Cardiac muscle cell (in vitro differentiated cells and primary cell): ENCODE measurements at places on chromosomes 6 and 20.

DNA sequence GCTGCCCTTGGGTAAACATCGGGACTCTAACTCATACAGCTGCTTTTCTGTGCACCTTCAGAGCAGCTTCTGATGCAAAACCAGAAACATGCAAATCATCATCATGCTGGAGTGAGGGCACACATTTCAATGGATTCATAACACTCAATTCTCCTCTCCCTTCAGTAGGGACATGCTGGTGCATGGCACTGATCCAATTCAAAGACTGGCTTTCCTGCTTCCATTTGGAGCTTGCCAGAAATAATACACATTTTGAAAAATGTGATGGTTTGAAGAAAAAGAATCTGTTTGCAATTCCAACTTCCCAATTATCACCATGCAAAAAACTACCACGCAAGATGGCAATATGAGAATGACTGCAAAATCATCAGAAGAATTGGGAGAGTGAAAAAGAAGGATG lies 65.2 kb upstream of the PDE10A start:
- no peaks in the 10 kb centered on the region for H3K36me3 ChIP-seq
- peaks cover 6% of the 10 kb centered on the region for H3K27me3 ChIP-seq
- no peaks in the 10 kb centered on the region for H3K4me1 ChIP-seq
- DNase-seq: no peak
- no peak overlapping the region for H3K4me3 ChIP-seq

DNA sequence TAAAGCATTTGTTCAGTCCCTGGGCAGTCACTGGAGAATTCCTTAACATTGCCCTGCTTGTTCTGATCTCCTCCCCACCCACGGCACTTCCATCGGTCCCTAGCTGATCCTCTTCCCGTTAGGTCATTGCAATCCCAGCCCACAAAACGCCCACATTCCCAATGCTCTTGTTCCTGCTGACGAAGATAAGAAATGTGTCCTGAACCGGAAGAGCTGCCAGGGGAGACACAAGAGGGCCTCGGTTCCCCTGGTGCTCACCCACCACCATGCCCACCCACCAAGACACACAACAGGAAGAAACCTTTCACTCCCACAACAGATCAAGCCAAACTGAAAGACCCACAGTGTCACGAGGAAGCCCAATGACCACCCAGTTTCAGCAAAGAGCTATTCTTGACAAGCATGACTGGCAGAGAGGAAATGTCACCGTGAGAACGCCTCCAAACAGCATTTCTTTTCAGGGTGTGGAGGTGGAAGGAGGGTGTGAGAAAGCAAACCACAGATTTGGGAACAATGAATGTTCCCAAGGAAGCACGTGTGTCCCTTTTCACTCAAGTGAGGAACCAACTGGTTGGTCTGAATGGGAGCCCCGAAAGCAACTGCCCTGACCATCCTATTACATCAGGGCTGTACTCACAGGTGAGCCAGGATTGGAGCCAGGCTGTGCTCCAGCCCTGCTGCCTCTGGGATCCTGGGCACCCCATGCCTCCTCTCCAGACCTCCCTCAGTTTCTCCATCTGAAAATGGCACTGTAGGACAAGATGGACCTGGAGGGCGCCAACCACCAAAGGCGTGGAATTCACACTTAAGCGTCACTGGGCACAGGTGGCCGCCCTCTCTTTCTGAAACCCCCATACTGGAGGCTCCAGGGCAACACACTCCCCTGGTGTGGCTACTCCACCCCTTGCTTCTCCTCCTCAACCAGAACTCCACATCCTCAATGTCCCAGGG lies 97.5 kb downstream of the ZMYND8 start:
- H3K4me1 ChIP-seq: peaks cover 16% of the 10 kb centered on the region
- H3K36me3 ChIP-seq: peaks cover 24% of the 10 kb centered on the region
- H3K27me3 ChIP-seq: no peaks in the 10 kb centered on the region
- DNase-seq: no peak

- no peaks in the 10 kb centered on the region for H3K36me3 ChIP-seq
- no peaks in the 10 kb centered on the region for H3K4me1 ChIP-seq
- H3K27ac ChIP-seq: no peak overlapping the region
Measured at GRCh38 chr6:88494401-88495140, 328.4 kb upstream of the CNR1 start.

DNA sequence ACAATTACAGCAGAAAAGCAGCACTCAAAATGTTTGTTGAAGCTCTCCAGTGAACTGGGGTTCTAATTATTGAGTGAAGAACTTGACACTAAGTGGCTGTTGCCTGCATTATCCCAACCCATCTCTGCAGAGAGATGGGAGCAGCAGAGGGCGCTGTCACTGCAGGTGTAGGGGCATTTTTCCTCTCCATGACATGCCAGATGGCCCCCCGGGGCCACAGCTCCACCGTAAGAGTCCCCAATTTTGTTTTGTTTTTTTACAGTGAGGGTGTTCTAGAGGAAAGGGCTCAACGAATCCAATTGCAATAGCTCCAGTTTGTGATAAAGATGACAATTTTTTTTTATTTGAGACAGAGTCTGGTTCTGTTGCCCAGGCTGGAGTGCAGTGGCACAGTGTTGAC lies 1.9 kb upstream of the FUCA2 start:
- H3K27me3 ChIP-seq: no peaks in the 10 kb centered on the region
- no peak overlapping the region for H3K27ac ChIP-seq
- no peak for DNase-seq
- H3K36me3 ChIP-seq: no peaks in the 10 kb centered on the region
- peaks cover 4% of the 10 kb centered on the region for H3K4me1 ChIP-seq

- DNase-seq: no peak
- H3K27me3 ChIP-seq: no peaks in the 10 kb centered on the region
- no peak overlapping the region for H3K4me3 ChIP-seq
- no peaks in the 10 kb centered on the region for H3K36me3 ChIP-seq
- H3K27ac ChIP-seq: no peak overlapping the region
Measured at GRCh38 chr6:43740961-43741764, 28.8 kb upstream of the VEGFA start.

DNA sequence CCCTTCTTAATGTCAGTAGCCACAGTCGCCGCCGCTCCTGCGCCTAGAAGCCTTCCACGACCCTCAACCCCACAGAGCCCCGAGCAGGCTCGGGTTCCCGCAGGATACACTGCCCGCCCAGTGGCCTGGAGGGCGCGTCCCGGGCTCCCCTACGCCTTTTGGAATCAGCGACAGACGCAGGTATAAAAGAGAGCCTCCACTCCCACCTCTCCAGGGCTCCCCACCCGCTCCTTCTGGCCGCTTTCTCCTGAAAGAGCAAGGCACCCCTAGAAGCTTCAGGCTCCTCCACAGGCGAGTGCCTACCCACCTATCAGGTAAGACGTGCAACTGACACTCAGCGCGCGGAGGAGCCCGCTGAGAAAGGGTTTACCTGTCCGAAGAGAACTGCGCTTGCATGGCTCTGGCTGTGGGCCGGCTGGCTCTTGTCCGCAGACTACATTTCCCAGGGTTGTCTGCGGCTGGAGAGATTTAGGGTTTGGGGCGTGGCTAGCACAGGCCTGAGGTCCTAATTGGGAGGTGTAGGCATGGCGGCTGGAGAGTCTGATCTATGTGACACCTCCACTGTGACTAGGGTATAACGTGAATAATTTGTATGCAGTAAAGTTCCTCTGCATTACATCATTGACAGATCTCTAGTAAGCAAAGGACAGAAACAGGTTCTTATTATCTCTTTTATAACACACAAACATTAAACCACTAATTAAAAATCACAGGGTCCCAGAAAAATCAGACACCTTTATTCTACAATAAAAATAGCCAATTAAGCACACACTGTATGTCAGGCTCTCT lies 13.5 kb upstream of the ZNF391 start:
- peak overlapping the region; percentile 76 for H3K4me3 ChIP-seq
- no peaks in the 10 kb centered on the region for H3K27me3 ChIP-seq
- H3K36me3 ChIP-seq: no peaks in the 10 kb centered on the region
- DNase-seq: peak; percentile 80
- H3K27ac ChIP-seq: peak overlapping the region; percentile 3
- no peaks in the 10 kb centered on the region for H3K4me1 ChIP-seq

- peak; percentile 36 for DNase-seq
- no peaks in the 10 kb centered on the region for H3K4me1 ChIP-seq
- H3K27ac ChIP-seq: no peak overlapping the region
- no peaks in the 10 kb centered on the region for H3K36me3 ChIP-seq
Measured at GRCh38 chr6:138601128-138601527, 101.8 kb upstream of the NHSL1 start.

GRCh38 chr6:162014069-162014811 lies 713.3 kb downstream of the PRKN start:
- H3K27ac ChIP-seq: no peak overlapping the region
- DNase-seq: no peak
- H3K4me3 ChIP-seq: no peak overlapping the region
- H3K36me3 ChIP-seq: no peaks in the 10 kb centered on the region

- no peak for DNase-seq
- no peaks in the 10 kb centered on the region for H3K27me3 ChIP-seq
- no peaks in the 10 kb centered on the region for H3K36me3 ChIP-seq
- H3K4me3 ChIP-seq: no peak overlapping the region
- H3K27ac ChIP-seq: no peak overlapping the region
Measured at GRCh38 chr6:120410586-120410985, 923.7 kb downstream of the TBC1D32 start.

GRCh38 chr6:47149554-47149953 lies 107.4 kb upstream of the ADGRF1 start:
- H3K27me3 ChIP-seq: no peaks in the 10 kb centered on the region
- H3K27ac ChIP-seq: no peak overlapping the region
- no peaks in the 10 kb centered on the region for H3K4me1 ChIP-seq
- H3K4me3 ChIP-seq: no peak overlapping the region

DNA sequence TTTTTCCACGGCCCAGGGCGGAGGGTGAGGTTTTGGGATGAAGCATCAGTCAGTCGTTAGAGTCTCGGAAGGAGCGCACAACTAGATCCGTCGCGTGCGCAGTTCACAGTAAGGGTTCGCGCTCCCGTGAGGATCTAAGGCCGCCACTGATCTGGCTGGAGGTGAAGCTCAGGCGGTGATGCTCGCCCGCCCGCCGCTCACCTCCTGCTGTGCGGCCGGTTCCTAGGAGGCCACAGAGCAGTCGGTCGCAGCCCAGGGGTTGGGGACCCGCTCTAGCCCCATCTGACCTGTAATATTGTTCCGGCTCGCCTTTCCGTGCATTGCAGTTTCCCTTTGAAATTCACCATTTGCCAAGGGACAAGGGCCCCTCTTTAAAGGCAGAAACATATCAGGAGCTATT lies 244.7 kb downstream of the TFAP2C start:
- no peak overlapping the region for H3K4me3 ChIP-seq
- no peaks in the 10 kb centered on the region for H3K27me3 ChIP-seq
- DNase-seq: no peak
- H3K36me3 ChIP-seq: no peaks in the 10 kb centered on the region

DNA sequence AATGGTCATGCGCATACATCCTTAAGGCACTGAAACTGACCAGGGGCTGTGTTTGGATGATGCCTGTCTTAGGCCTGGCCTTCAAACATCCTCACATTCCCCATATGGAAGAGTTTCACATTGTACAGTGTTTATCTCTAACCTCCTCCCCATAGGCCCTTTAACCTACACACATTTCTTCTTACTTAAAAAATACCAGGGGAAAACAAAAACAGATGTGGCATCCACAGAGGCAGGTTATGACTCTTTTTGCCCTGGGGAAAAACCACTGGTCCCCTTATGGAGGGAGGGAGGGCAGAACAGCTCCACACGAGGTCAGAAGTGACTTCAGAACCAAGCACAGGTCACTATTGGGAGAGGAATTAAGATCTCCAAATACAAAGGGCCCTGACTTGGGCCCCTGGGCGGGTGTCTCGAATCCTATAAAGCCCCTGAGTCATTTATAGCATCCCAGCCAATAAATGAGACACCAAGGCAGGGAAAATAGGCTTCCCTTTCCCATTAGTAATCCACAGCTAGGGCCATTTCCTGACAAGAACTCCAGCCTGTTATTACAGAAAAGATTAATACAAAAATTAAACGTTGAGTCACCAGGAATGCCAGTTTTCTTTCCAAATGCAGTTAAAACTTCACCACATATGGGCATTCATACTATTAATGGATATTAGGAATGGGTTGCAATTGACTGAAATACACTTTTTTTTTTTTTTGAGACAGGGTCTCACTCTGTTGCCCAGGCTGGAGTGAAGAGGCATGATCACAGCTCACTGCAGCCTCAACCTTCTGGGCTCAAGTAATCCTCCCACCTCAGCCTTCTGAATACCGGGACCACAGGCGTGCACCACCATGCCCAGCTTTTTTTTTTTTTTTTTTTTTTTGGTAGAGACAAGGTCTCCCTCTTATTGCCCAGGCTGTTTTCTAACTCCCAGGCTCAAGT lies 107.2 kb downstream of the ATP9A start:
- no peaks in the 10 kb centered on the region for H3K4me1 ChIP-seq
- DNase-seq: no peak
- H3K27me3 ChIP-seq: no peaks in the 10 kb centered on the region
- no peak overlapping the region for H3K27ac ChIP-seq
- peaks cover under 1% of the 10 kb centered on the region for H3K36me3 ChIP-seq

DNA sequence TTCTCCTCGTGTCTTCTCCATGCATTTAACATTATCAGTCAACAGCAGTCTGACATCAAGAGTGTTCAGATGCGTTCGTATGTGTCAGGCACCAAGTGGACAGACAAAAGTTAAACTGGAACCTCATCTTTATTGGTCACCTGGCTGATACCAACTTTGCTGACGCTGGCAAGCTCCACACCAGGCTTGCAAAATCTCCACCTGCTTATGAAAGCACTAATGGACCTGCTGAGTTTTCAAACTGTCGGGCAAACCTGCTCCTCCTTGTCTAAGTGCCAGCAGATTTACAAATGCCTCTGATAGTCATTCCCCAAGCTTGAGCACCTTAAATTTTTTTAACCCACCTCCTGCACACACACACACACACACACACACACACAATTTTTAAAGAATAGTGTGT lies 27.9 kb upstream of the DSP start:
- DNase-seq: no peak
- H3K4me3 ChIP-seq: no peak overlapping the region
- H3K36me3 ChIP-seq: no peaks in the 10 kb centered on the region
- H3K4me1 ChIP-seq: no peaks in the 10 kb centered on the region
- H3K27me3 ChIP-seq: no peaks in the 10 kb centered on the region
- H3K27ac ChIP-seq: no peak overlapping the region

GRCh38 chr6:391559-392440 lies at the start of gene IRF4:
IRF4 (plus strand) TSS chr6:391752; CDS start chr6:393153, 1,401 bp downstream.
- H3K27me3 ChIP-seq: peaks cover 99% of the 10 kb centered on the region
- peak within 1 kb of the TSS; percentile 16 for H3K4me3 ChIP-seq
- H3K27ac ChIP-seq: no peak within 1 kb of the TSS
- DNase-seq: no peak
- no peaks in the 10 kb centered on the region for H3K36me3 ChIP-seq
